ENCODE measurements at places on chromosomes 2 and 18.

DNA sequence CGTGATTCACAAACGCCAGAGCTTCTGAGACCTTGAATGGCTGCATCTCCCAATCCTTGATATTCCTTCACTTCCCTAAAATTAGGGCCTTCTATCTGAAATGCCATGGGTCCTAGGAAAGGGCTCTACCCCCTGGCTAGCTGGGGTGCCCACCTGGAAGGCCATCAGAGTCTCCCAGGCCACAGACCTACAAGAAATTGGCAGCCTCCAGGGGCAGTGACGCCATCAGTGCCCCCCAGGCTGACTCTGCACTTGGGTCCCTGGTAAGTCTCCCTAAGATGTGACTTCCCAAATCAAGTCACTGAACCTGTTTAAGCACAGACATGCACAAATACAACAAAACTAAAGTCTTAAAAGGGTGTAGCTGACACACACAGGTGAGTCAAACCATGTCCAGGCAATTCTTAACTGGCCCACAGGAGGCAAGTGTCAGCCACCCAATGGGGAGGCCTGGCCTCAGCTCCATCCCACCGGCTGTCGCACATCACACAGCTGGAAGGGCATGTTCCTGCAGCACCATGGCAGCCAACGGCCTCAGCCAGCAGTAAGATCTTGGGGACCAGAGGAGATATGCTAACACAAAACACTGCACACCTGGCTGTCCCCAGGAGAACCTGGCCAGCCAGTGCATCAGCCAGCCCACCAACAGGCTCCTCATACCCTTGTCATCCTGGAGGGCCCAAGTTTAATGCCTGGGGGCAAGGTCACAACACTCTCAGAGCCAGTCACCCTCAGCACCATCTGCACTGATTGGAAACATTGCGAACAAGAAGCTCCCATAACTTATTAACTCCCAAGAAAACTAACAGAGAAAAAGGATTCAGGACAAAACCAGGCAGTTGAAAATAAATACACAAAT lies 5.2 kb downstream of the PARD6G start:
- no peak for DNase-seq

- no peak for DNase-seq
Measured at GRCh38 chr2:207920321-207920720, 105.0 kb downstream of the PLEKHM3 start.

DNA sequence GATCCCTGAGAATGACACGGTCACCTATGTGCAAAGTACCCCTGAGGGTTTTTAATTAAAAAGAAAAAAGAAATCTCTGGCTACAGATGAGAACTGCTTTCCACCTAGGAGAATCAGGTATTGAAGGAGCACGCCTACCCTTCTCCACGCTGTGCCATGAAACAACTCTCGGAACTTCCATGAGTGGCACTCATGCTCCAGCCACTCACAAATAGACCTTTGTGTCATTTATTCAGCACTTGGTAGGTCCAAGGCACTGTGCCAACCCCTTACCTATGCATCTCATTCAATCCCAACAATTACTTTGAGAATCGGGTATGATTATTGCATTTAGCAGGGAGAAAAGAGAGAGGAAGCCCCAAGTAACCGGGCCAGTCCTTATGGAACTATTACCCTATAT lies 44.9 kb upstream of the TTC39C start:
- DNase-seq = no peak

DNA sequence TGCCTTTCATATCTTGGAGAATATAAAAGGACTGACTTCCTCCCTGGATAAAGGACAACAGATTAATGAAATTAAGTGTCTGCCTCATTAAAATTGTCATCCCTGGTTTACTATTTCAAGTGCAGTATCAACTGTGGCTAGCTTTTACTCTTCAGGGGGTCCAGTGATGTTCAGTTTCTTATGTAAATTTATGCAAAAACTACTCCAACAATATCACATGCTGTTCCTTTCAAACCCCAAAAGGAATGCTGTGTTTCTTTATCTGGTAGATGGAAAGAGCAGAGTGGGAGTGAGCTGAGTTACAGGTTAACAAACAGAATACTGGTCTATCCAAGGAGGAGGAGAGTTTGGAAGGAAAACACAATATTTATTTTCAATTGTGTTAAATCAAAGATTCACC lies 283.7 kb upstream of the VWC2L start:
- no peak for DNase-seq

DNA sequence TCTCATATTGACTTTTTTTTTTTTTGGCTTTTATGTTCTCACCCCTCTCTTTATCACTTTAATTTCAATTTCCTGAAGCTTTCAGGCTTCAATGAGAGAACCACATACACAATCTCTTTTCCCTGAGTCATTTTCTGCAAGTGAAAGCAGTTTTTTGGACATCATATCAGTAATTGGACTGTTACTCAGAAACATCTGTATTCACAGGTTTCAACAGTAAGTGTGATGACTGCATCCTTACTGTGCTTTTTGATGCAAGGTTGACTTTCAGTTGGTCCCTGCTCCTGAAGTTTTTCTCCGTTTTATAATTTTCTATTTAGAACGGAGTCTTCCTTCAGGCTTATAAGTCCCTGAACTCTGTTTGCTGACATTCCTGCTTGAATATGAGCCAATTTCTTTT lies 70.5 kb upstream of the CCBE1 start:
- no peak for DNase-seq

- no peak for DNase-seq
Measured at GRCh38 chr18:21629089-21629832, 17.1 kb downstream of the SNRPD1 start.

- no peak for DNase-seq
Measured at GRCh38 chr18:13660510-13660909, 65.8 kb downstream of the FAM210A start.

DNA sequence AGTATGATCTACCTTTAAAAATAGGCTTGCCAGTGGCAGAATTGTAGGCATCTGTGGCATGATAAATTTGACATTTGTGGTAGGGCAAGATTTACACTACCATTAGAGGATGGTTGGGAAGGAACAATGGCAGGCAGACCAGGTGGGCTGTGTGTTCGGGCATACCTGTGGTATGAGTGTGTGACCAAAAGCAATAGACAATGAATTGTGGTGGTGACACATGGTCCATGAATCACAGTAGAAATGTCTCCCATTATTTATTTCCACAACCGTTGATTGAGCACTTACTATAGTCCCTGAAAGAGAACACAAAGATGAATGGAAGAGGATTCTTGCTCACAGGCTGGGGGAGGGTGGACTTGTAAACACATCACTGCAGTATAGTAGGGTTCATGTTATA lies 29.9 kb upstream of the RUFY4 start:
- DNase-seq = no peak

- no peak for DNase-seq
Measured at GRCh38 chr2:68762665-68763064, 28.1 kb downstream of the ARHGAP25 start.

- DNase-seq = no peak
Measured at GRCh38 chr2:179177694-179178093, 86.9 kb downstream of the SESTD1 start.

- DNase-seq = no peak
Measured at GRCh38 chr2:151891566-151892194, 63.5 kb upstream of the ARL5A start.

- DNase-seq = no peak
Measured at GRCh38 chr2:236745420-236746210, 176.0 kb downstream of the ACKR3 start.

- no peak for DNase-seq
Measured at GRCh38 chr18:45503990-45504389, 111.3 kb upstream of the SLC14A2 start.

GRCh38 chr2:200171731-200172482 lies 134.6 kb upstream of the SPATS2L start:
- no peak for DNase-seq

DNA sequence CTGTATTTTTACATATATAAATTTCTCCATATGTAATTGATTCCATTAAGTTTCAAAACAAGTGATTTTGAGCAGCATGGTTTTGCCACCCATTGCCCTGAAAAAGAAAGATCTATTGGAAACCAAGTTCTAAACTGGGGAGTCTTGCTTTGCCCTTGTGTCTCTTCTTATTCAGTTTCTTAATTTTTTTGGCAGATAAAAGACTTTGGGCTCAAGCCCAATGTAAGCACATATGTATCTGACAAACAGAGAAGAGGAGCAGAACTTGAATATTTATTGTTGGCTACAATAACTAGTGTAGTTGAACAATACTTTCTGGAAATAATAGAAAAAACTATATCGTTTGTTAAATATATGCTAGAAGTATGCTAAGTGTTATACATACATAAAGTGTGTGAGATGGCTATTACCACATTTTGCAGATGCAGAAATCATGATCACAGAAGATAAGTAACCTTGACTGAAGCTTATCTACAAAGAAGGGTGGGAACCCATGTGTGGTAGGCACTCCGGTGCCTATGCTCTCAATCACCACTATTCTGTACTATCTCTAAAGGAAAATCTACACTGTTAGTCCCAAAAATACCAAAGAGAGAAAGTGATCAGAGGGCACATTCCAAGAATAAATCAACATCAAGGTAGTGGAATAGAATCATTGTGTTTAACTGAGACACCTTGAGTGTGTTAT lies 109.1 kb downstream of the PLA2R1 start:
- DNase-seq = no peak

DNA sequence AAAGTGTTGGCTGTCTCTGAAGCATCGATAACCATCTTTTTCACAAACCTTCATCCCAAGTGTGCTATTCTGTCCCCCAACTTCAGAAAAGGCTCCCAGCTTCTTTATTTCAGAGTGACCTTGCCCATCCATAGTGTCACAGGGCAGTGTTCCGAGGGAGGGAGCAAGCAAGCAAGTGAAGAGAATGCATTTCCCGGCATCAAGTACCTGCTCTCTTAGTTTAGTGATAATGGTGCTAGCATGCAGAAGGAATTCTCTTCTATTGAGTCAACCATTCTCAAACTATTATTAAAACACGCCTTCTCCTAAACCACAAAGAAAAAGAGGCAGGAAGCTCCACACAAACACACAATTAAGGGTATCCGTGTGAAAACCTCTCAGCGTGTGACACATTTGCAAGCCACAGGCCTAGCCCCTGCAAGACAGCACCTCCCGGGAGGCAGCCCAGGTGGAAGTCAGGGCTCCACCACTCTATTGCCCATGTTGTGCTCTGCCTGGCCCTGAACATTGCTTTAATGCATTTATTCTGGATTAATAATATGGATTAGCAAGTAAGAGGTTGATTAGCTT lies 504.9 kb downstream of the GALR1 start:
- DNase-seq = no peak

GRCh38 chr18:26637983-26638382 lies 89.6 kb upstream of the KCTD1 start:
- DNase-seq = no peak

GRCh38 chr2:221786297-221786926 lies 214.3 kb upstream of the EPHA4 start:
- DNase-seq = no peak

DNA sequence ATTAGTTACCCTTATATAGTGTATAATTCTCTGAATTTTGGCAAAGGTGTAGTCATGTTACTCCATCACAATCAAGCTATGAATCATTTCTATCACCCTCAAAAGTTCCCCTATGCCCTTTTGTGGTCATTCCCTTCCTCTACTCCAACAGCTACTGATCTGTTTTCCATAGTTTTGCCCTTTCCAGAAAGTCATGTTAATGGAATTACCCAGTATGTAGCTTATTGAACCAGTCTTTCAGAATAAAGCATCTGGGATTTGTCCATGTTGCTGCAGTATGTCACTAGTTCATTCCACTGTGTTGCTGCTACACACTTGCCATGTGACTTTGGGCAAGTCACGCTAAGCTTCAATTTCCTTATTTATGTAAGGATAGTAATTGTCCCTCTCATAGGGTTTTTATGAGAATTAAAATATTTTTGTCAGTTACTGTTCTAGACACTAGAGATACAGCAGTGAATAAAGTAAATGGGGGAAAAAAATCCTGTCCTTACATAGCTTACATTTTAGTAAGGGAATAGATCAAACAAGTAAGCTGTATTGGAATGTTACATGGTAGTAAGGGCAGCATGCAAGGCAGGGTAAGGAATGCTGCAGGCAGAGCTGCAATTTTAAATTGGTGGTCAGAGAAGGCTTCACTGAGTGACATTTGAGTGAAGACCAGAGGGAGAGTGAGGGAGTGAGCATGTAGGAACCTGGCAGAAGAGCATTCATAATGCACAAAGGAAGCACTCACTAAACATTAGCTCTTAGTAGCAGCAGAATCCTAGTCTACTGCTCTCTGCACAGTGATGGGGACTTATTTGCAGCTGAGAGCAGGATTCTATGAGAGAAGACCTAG lies 80.3 kb upstream of the TSPYL6 start:
- no peak for DNase-seq

DNA sequence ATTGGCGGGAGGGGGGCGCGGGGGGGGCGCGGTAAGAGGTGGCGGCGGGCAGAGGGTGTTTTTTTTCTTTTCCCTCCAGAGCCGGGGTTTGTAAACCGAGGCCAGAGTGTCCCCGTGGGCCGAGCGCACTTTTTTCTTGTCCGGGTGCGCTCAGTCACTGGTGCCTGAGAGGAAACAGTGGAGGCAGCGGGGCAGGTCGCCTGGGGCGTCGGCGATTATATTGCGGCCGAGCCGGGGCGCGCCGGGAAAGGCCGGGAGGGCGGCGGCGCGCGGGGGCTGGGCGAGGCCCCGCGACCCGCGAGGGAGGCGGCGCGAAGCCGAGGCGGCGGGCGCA lies 275 bp downstream of the HOXD8 start:
- no peak for DNase-seq

GRCh38 chr18:305003-305501 lies 37.2 kb upstream of the THOC1 start:
- DNase-seq = no peak

GRCh38 chr2:109563288-109563687 lies 50.5 kb downstream of the SEPTIN10 start:
- no peak for DNase-seq

DNA sequence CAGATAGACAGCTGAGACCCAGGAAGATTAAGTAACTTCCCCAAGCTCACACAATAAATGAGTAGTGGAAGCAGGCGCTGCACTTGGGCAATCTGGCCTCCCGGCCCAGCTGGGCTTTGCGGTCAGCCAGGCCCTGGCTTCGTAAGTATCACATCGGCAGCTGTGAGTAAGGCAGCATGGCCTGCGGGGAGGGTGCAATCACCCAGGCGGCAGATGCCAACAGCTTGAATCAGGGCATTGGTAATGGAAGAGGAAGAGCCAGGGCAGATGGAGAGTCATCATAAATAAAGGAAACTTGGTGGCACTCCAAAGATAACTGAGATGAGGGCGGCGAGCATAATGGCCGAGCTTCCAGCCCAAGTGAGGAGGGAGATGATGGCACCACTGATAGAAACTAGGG lies 217.9 kb upstream of the PID1 start:
- no peak for DNase-seq

DNA sequence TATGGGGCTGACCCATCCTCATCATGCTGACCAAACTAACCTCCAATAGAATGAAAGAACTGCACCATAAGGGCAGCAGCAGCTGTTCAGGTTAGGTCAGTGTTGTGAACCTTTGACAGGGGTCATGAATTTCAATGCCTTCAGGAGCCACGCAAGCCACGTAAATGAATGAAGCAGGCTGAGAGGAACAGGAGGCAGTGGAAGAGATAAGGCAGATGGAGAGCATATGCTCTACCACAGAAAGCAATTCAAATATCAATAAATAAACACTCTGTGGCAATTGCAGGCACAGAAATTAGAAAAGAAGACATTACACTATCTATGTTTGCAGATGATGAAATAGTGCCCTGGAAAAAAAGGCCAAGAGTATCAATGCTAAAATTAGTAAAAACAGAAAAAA lies 56.3 kb downstream of the SCG2 start:
- no peak for DNase-seq

- no peak for DNase-seq
Measured at GRCh38 chr2:113901943-113902342, 12.1 kb downstream of the ACTR3 start.

GRCh38 chr2:164569378-164569777 lies 51.9 kb downstream of the GRB14 start:
- DNase-seq = no peak
